ENCODE measurements at places on chromosomes 4 and X. TPM values are rescaled to one million over a fixed set of nuclear protein-coding genes. Genes with fewer than 3 reads are reported as not detected.

Gene SFRP2
- 3.2 TPM for total RNA-seq

Gene RNF150
- 23.1 TPM for total RNA-seq

Gene NUDT11
- 17.9 TPM for total RNA-seq

Gene DMRTC1
- 0.60 TPM for total RNA-seq

Gene NLGN3
- 5.9 TPM for total RNA-seq

Gene PAGE1
- not detected for total RNA-seq

Gene TAF7L
- total RNA-seq = 0.13 TPM

Gene LRCH2
- total RNA-seq = 16.9 TPM

Gene CLGN
- total RNA-seq = 10.8 TPM

Gene GAGE1
- total RNA-seq = not detected

Gene MAGEA2B
- not detected for total RNA-seq

Gene WDFY3
- 115 TPM for total RNA-seq

Gene PNMA6F
- not detected for total RNA-seq

Gene SMIM43
- total RNA-seq = not detected

GRCh38 chrX:54483946-54484345 lies 12.1 kb downstream of the FGD1 start:
- no peak for DNase-seq
- H3K4me1 ChIP-seq = peaks cover 14% of the 10 kb centered on the region
- no peak overlapping the region for H3K4me3 ChIP-seq

- H3K27ac ChIP-seq = peak overlapping the region; percentile 86
- no peaks in the 10 kb centered on the region for H3K36me3 ChIP-seq
- peak; percentile 28 for DNase-seq
- peak overlapping the region; percentile 51 for H3K4me3 ChIP-seq
These were observed 47.7 kb downstream of the SPRY1 start for GRCh38 chr4:123444290-123444731.

DNA sequence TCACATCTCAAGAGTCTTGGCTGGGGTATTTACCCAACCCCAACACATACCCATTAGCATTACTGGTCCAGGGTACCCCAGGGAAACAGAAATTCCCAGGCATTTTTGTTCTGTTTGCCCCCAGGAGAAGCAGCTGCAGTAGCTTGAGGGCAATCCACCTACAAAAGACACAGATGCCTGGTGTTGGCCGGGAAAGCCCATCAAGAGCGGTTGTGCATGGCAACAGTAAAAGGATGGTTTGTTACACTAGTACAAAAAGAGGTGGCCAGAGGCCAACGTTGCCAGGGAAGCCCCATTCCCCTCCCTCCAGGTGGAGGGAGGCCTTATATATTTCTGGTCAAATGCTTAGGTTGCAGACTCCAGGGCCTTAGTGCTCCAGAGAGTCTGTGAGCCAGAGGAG lies 637.8 kb downstream of the BCOR start:
- peaks cover 3% of the 10 kb centered on the region for H3K27me3 ChIP-seq
- H3K4me3 ChIP-seq = no peak overlapping the region
- H3K4me1 ChIP-seq = peaks cover 7% of the 10 kb centered on the region
- no peak overlapping the region for H3K27ac ChIP-seq

DNA sequence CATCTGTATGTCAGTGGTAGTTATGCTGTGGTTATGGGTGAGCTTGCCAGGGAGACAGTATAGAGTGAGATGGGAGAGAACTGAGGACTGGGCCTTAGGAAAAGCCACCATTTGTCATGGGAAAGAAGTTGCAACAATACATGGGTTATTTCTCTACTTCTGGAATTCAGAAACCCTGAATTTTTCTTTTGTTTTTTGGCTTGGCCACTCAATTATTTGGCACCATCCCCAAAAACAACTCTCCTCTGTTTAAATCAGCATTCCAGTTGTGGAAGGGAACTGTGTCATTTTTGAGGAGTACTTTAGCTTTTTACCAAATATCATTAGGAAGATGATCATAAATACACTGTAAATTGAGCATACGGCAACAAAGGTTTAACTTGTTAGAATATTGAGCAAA lies 41.1 kb upstream of the ACSL4 start:
- no peak for DNase-seq
- H3K27me3 ChIP-seq = no peaks in the 10 kb centered on the region
- no peak overlapping the region for H3K4me3 ChIP-seq
- H3K4me1 ChIP-seq = peaks cover 28% of the 10 kb centered on the region
- H3K36me3 ChIP-seq = peaks cover 5% of the 10 kb centered on the region

DNA sequence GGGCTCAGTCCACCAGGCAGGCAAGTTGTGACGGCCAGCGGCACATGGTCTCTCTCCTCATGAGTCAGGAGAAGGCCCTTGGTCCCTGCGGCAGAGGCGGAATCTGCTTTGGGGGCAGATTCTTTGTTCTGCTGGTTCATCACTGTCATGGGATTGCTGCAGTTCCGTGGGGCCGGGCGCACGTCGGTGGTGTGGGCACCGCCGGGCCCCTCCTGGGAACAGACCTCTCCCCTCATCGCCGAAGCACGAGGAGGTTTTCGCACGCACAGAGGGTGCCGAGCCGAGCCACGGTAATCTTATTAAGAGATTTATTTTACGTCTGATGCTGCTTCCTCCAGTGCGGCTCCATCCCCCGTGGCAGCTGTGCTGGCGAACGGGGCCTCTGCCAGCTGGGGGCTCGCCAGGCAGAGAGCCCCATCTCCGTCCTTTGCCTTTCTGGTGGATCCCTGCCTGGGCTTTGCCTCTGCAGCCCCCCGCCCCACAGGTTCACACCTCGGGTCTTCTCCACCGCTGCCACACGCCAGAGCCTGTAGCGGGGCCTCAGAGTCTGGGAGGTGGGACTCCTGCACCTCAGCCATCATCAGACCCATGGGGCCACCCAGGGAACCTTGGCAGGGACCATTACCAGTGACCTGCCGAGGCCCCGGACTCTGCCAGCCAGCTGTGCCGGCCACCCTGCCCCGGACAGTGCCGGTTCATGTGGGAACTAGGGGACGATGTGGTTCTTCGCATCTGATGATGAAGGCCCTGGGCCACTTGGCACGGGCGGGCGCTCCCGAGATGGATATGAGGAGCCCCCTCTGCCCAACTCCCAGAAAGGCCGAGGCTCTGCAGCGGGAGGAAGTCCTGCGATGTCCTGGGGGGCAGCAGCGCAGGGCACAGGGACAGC lies 86.7 kb upstream of the NKX1-1 start:
- H3K4me3 ChIP-seq = no peak overlapping the region
- H3K4me1 ChIP-seq = no peaks in the 10 kb centered on the region
- no peak overlapping the region for H3K27ac ChIP-seq
- DNase-seq = no peak
- no peaks in the 10 kb centered on the region for H3K36me3 ChIP-seq

GRCh38 chrX:70313503-70313902 lies 23.6 kb downstream of the KIF4A start:
- H3K27ac ChIP-seq = no peak overlapping the region
- no peak overlapping the region for H3K4me3 ChIP-seq
- no peaks in the 10 kb centered on the region for H3K4me1 ChIP-seq
- peaks cover 7% of the 10 kb centered on the region for H3K36me3 ChIP-seq

GRCh38 chr4:176753049-176753448 lies 39.7 kb downstream of the VEGFC start:
- H3K4me1 ChIP-seq = no peaks in the 10 kb centered on the region
- no peaks in the 10 kb centered on the region for H3K27me3 ChIP-seq
- peak overlapping the region; percentile 60 for H3K27ac ChIP-seq
- DNase-seq = no peak

DNA sequence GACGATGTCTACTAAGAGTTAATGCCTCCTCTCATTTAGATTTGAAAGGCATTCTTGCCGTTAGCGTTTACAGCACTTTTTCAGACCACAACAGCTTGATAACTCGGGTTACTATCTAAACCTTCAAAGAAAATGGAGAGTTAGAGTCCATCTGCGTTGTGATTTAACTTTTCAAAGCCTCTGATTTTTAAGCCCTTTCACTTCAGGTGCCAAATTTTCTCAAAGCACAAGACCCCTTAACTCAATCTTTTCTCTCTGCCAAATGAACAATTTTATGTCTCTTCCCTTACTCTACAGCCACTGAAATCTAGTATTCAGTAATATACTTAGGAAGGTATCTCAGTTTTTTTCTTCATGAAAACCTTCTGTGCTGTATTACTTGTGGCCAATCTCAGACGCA lies 310.5 kb downstream of the TENM3 start:
- H3K36me3 ChIP-seq = no peaks in the 10 kb centered on the region
- DNase-seq = no peak
- H3K27ac ChIP-seq = no peak overlapping the region
- H3K4me3 ChIP-seq = no peak overlapping the region
- H3K4me1 ChIP-seq = peaks cover 8% of the 10 kb centered on the region

- no peaks in the 10 kb centered on the region for H3K36me3 ChIP-seq
- no peak for DNase-seq
- no peak overlapping the region for H3K27ac ChIP-seq
- no peaks in the 10 kb centered on the region for H3K27me3 ChIP-seq
- no peaks in the 10 kb centered on the region for H3K4me1 ChIP-seq
- H3K4me3 ChIP-seq = no peak overlapping the region
These were observed 3.2 kb upstream of the UXT start for GRCh38 chrX:47662144-47662657.

GRCh38 chr4:6826781-6827508 lies 44.4 kb downstream of the KIAA0232 start:
- DNase-seq = no peak
- H3K4me3 ChIP-seq = no peak overlapping the region
- H3K27me3 ChIP-seq = no peaks in the 10 kb centered on the region
- H3K36me3 ChIP-seq = peaks cover 20% of the 10 kb centered on the region
- no peaks in the 10 kb centered on the region for H3K4me1 ChIP-seq

DNA sequence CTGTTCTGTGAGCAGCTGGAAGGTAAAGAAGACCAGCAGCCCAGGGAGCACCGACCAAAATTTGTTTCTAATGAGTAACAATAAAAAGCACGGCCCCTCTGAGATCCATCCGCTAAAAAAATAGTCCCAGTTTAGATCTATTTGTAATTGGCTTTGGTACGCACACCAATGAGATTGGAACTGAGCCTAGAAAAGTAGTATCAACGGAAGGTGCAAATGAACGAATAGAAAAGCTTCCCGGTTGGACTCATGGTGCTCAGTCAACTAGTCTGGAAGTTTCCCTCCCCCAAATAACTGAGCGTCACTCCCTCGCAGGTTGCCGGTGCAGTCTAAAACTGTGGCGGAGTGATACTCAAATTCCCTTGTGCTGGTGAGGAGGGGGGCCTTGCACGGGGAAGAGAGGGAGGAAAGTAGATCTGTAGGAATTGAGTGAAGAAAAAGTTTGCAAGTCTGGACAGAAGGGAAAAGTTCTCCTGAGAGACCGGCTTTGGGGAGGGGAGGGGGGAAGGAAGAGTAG lies at the start of gene COL4A5:
Gene COL4A5, plus strand, starts transcription at position 413 of the 517 bp plus-strand sequence. CDS start 288 bp downstream, outside the sequence.
- H3K27me3 ChIP-seq = no peaks in the 10 kb centered on the region
- H3K27ac ChIP-seq = peak within 1 kb of the TSS; percentile 97
- H3K4me1 ChIP-seq = peaks cover 49% of the 10 kb centered on the region

- no peak for DNase-seq
- H3K36me3 ChIP-seq = no peaks in the 10 kb centered on the region
- no peak overlapping the region for H3K4me3 ChIP-seq
- H3K27me3 ChIP-seq = no peaks in the 10 kb centered on the region
- no peak overlapping the region for H3K27ac ChIP-seq
These were observed 106.1 kb downstream of the RASL11B start for GRCh38 chr4:52968241-52968640.

- H3K4me1 ChIP-seq = no peaks in the 10 kb centered on the region
- H3K4me3 ChIP-seq = no peak overlapping the region
- peaks cover 1% of the 10 kb centered on the region for H3K36me3 ChIP-seq
- H3K27me3 ChIP-seq = peaks cover 32% of the 10 kb centered on the region
- H3K27ac ChIP-seq = no peak overlapping the region
These were observed 42.8 kb upstream of the TRIM2 start for GRCh38 chr4:153161226-153161963.

GRCh38 chr4:25308306-25308705 lies 4.3 kb upstream of the ZCCHC4 start:
- H3K4me1 ChIP-seq = peaks cover 4% of the 10 kb centered on the region
- no peak overlapping the region for H3K4me3 ChIP-seq
- H3K27ac ChIP-seq = no peak overlapping the region
- no peak for DNase-seq
- no peaks in the 10 kb centered on the region for H3K36me3 ChIP-seq
- no peaks in the 10 kb centered on the region for H3K27me3 ChIP-seq

DNA sequence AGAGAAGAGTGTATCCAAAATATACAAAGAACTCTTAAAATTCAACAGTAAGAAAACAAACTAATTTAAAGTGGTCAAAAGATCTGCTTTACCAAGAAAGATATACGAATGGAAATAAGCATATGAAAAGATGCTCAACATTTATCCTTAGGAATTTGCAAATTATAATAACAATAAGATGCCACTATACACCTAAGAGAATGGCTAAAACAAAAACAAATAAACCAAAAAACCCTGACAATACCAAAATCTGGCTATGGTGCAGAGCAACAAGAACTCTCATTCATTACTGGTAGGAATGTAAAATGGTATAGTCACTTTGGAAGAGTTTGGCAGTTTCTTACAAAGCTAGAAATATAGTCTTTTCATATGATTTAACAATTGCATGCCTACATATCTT lies 545.7 kb upstream of the AGA start:
- no peaks in the 10 kb centered on the region for H3K36me3 ChIP-seq
- H3K4me1 ChIP-seq = no peaks in the 10 kb centered on the region
- no peak overlapping the region for H3K4me3 ChIP-seq
- H3K27me3 ChIP-seq = no peaks in the 10 kb centered on the region
- no peak for DNase-seq

GRCh38 chrX:66221856-66222255 lies 57.8 kb downstream of the HEPH start:
- H3K4me1 ChIP-seq = no peaks in the 10 kb centered on the region
- H3K36me3 ChIP-seq = peaks cover 33% of the 10 kb centered on the region
- DNase-seq = no peak
- no peaks in the 10 kb centered on the region for H3K27me3 ChIP-seq
- no peak overlapping the region for H3K27ac ChIP-seq

- DNase-seq = no peak
- H3K4me1 ChIP-seq = peaks cover 4% of the 10 kb centered on the region
- H3K4me3 ChIP-seq = no peak overlapping the region
- H3K36me3 ChIP-seq = no peaks in the 10 kb centered on the region
- H3K27ac ChIP-seq = no peak overlapping the region
These were observed 150.9 kb downstream of the BCOR start for GRCh38 chrX:39946822-39947221.

DNA sequence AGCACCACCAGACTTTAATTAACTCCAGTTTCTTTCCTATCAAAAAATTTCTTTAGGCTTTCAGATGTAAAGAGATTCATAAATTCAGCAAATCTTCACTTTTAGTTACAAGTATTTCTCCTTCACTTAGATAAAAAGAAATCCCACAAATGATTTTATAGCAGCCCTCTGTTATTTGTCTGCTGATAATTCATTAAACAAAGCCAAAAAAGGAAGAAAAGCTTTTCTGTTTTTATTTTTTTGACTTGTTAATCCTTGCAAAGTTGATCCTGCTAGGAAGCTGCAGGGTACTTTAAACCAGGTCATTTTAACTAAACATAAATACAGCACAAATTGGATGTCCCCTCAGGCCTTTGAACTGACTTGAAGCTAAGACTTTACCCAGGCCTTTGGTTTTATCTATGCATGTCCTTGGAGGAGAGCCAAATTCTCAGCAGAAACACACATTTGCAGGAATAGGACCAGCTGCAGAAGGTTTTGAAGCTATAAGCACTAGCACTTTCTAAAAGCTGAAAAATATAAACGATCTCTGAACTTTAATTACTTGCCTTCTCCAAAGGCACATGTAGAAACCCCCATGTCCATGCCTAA lies 57.5 kb downstream of the PCDH18 start:
- H3K27me3 ChIP-seq = no peaks in the 10 kb centered on the region
- no peak overlapping the region for H3K4me3 ChIP-seq
- DNase-seq = no peak

Measured in progenitor cell of endocrine pancreas (in vitro differentiated cells).